ENCODE measurements at places on chromosomes 11 and 22. TPM values are rescaled to one million over a fixed set of nuclear protein-coding genes. Genes with fewer than 3 reads are reported as not detected.

- H3K4me3 ChIP-seq: no peak overlapping the region
- no peak for DNase-seq
- peaks cover 23% of the 10 kb centered on the region for H3K4me1 ChIP-seq
- no peaks in the 10 kb centered on the region for H3K27me3 ChIP-seq
- no peaks in the 10 kb centered on the region for H3K36me3 ChIP-seq
Measured at GRCh38 chr11:10314199-10315072, 9.6 kb downstream of the ADM start.

GRCh38 chr22:30870451-30871345 is 97.9 kb downstream of the MORC2 start:
- no peak overlapping the region for H3K4me3 ChIP-seq
- DNase-seq: no peak
- no peaks in the 10 kb centered on the region for H3K27me3 ChIP-seq
- no peak overlapping the region for H3K27ac ChIP-seq

The PPP2R5B gene
- total RNA-seq: 21.5 TPM

GRCh38 chr11:2779981-2780849 is 80.4 kb upstream of the KCNQ1OT1 start:
- no peak overlapping the region for H3K4me3 ChIP-seq
- peak; percentile 50 for DNase-seq

- H3K27me3 ChIP-seq: no peaks in the 10 kb centered on the region
- no peak overlapping the region for H3K4me3 ChIP-seq
- H3K27ac ChIP-seq: no peak overlapping the region
- peaks cover 24% of the 10 kb centered on the region for H3K4me1 ChIP-seq
- H3K36me3 ChIP-seq: no peaks in the 10 kb centered on the region
Measured at GRCh38 chr22:35470903-35471321, 69.7 kb upstream of the RASD2 start.

DNA sequence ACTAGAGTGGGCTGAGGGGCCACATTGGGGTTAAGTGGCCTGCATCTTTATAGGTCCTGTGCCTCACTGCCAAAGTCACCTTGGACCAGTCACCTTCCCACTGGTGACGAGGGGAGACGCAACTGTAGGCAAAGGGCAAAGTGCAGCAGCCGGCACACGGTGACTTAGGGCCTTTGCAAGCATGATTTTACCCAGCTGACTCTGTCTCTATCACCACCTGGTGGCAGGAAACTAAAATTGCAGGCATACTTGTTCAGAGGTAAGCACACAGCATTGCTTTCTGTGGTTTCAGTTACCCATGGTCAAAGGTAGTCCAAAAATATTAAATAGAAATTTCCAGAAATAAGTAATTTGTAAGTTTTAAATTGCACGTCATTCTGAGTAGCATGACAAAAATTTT is 1164.4 kb downstream of the BRD1 start:
- H3K27ac ChIP-seq: no peak overlapping the region
- no peaks in the 10 kb centered on the region for H3K36me3 ChIP-seq
- H3K4me3 ChIP-seq: no peak overlapping the region
- no peaks in the 10 kb centered on the region for H3K4me1 ChIP-seq
- no peaks in the 10 kb centered on the region for H3K27me3 ChIP-seq

DNA sequence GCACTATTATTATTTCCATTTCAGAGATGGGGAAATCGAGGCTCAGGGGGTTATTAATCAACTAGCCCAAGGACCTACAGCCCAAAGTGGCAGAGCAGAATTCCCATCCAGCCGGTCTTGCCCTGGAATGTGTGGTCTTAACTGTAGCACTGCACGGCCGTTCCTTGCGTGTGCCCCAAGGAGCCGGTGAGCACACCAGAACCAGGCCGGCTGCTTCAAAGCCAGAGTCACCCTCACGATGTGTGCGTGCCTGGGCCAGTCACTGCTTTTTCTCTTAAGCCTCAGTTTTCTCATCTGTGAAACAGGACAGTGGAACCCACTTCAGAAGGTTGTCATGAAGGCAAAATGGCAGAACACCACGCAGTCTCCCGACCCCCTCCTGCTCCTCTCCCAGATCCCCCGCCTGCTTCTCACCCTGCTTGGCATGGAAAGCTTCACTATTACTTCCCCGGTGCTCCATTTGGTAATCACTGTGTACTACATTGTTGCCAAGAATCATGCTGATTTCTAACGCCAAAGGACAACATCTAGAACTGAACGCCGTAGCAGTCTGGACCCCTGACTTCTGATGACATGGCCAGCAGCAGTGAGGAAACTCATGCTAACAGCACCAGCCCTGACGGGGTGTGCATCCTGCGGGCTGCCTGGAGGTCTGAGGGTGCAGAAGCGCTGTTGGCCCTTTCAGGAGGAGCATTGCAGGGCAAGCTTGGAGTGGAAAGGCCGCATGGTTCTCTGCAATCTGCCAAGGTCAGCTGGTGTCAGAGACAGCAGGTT is 106.8 kb upstream of the B3GAT1 start:
- H3K36me3 ChIP-seq: no peaks in the 10 kb centered on the region
- H3K27me3 ChIP-seq: no peaks in the 10 kb centered on the region
- DNase-seq: no peak

The ZNF280B gene
- 1.2 TPM for total RNA-seq

DNA sequence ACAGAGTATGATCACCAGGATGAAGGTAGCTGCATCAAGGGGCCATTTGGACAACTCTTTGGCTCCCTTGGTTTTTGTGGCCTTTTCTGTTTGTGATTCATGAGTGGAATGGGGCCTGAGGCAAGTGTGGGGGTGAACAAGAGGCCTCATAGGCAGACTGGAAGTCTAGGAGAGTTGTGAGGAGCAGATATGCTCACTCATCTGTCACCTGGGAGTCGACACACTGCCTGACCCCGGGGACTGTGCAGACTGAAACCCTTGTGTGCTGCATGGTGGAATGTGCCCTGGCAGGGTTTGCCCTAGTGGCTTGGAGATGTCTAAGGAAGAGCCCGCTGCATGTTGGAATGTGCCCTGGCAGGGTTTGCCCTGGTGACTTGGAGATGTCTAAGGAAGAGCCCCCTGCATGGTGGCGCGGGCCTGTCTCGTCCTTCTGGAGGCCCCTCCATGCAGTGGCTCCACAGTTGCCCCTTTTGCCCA is 60.0 kb downstream of the MED15 start:
- no peaks in the 10 kb centered on the region for H3K4me1 ChIP-seq
- no peak for DNase-seq
- H3K27ac ChIP-seq: peak overlapping the region; percentile 23
- H3K36me3 ChIP-seq: peaks cover 69% of the 10 kb centered on the region

GRCh38 chr11:67256477-67257135 is 9.7 kb upstream of the GRK2 start:
- H3K4me3 ChIP-seq: no peak overlapping the region
- no peaks in the 10 kb centered on the region for H3K27me3 ChIP-seq
- no peak overlapping the region for H3K27ac ChIP-seq
- H3K4me1 ChIP-seq: peaks cover 7% of the 10 kb centered on the region
- H3K36me3 ChIP-seq: peaks cover 49% of the 10 kb centered on the region

DNA sequence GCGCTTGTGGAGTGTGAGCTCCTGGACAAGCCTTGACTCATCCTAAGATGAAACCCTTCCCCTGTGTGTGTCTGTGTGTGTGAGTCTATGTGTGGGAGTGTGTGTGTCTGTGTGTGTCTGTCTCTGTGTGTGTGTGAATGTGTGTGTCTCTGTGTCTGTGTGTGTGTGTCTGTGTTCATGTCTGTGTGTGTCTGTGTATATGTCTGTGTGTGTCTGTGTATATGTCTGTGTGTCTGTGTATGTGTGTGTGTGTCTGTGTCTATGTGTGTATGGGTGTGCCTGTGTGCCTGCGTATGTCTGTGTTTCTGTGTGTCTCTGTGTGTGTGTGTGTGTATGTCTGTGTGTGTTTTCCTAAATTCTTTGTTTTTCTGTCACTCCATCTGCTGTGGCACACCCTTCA is 48.7 kb downstream of the RPS6KA4 start:
- H3K27me3 ChIP-seq: no peaks in the 10 kb centered on the region
- peaks cover 11% of the 10 kb centered on the region for H3K4me1 ChIP-seq
- H3K27ac ChIP-seq: no peak overlapping the region
- no peak overlapping the region for H3K4me3 ChIP-seq

The WT1 gene
- 8.1 TPM for total RNA-seq

DNA sequence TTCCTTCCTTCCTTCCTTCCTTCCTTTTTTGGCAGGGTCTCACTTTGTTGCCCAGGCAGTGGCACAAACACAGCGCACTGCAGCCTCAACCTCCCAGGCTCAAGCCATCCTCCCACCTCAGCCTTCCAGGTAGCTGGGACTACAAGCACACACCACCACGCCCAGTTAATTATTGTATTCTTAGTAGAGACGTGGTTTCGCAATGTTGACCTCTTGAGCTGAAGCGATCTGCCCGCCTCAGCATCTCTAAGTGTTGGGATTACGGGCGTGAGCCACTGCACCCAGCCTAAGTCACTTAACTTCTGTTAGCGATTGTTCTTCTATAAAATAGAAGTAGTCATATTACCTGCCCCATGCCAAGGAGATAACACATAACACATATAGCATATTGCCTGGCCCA is 2.8 kb upstream of the SYTL2 start:
- no peak for DNase-seq
- no peaks in the 10 kb centered on the region for H3K4me1 ChIP-seq
- no peaks in the 10 kb centered on the region for H3K27me3 ChIP-seq
